GM03348 (cell line): ENCODE measurements at places on chromosomes 4 and X.

GRCh38 chrX:15334561-15334960 is 762 bp downstream of the PIGA start:
- DNase-seq, result peak; percentile 13

DNA sequence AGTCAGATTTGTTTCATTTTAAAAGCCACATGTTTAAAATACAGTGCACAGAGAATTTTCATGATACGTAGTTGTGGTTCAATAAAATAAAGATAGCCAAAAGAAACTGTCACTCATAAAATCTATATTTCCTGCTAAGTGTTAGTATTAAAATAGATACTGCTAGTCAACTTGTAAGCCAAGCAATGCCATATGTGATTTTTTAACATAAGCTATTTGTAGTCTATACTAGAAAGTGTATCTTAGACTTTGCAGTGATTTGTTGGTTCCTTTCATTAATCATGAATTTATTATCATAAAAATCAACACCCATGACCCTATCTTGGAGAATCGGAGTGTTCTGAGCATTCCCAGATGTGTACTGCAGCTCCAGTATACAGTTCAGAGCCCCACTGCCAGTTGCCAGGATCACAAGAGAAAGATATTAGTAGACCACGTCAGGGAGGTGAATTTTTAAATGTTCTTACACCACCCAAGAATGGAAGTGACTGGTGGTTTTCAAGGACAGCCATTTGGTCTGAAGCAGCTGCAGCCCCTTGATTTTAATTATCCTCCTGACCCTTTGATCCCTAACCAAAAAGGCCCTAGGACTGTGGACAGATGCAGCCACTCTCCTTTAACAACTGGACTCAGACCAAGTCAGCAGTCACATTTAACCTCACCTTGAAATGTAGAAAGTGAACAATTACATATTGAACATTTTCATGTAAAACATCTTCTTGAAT is 163.1 kb downstream of the PALLD start:
- DNase-seq, result no peak

GRCh38 chr4:120105472-120105871 is 38.8 kb upstream of the MAD2L1 start:
- DNase-seq, result no peak

- DNase-seq, result peak; percentile 69
Observed at GRCh38 chr4:107037199-107037584, 1.1 kb upstream of the DKK2 start.

GRCh38 chr4:155495572-155496293 is 119.0 kb upstream of the MAP9 start:
- DNase-seq, result no peak

- no peak for DNase-seq
Observed at GRCh38 chr4:148305751-148306150, 136.5 kb downstream of the NR3C2 start.

DNA sequence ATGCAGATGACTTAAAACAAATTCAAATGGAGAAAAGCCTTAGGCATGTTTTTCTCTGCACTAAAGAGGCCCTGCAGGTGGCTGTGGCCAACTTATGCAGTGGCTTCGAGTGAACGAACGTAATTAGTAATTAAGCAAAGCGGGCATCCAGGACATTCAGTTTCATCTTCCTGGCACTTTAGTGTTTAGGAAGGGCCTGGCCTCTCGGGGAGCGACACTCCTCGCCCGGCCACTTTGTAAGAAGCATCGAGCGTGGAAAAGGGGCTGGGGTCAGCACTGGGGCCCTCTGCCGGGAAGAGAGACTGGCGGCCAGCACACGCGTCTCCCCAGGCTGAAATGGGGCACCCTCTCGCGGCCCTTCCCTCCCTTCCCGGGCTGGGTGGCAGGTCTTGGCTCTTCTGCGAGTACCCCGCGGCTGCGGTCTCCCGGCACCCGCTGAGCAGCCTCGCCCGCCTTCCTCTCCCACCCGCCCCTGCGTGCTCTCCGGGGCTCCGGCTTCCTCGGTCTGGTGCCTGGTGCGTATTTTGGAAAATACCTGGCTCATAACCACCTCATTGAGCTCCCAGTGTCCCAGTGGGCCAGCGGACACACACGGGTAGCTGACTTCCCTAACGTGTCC is 677 bp upstream of the CYP4V2 start:
- peak; percentile 76 for DNase-seq

- no peak for DNase-seq
Observed at GRCh38 chr4:40718586-40718985, 31.2 kb upstream of the NSUN7 start.
